ENCODE measurements at places on chromosomes 3 and 15.
A peak's percentile ranks its signal among the peaks of the same experiment; 100 is the strongest.

DNA sequence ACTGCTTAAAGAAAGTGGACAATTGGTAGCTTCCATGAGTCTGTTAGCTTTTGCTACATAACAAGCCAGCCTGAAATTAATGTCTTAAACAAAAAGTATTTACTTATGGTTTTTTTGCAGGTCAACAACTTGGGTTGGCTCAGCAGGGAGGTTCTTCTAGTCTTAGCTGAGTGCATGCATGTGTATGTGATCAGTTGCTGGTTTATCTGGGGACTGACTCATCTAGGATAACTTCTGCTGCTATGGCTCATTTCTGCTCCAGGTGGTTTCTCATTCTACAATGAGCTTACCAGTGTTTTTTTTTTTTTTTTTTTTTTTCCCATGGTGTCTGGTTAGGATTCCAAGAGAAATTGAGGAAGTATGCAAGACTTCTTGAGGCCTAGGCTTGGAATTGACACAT is 244.7 kb downstream of the NSUN3 start:
- no peak for DNase-seq

DNA sequence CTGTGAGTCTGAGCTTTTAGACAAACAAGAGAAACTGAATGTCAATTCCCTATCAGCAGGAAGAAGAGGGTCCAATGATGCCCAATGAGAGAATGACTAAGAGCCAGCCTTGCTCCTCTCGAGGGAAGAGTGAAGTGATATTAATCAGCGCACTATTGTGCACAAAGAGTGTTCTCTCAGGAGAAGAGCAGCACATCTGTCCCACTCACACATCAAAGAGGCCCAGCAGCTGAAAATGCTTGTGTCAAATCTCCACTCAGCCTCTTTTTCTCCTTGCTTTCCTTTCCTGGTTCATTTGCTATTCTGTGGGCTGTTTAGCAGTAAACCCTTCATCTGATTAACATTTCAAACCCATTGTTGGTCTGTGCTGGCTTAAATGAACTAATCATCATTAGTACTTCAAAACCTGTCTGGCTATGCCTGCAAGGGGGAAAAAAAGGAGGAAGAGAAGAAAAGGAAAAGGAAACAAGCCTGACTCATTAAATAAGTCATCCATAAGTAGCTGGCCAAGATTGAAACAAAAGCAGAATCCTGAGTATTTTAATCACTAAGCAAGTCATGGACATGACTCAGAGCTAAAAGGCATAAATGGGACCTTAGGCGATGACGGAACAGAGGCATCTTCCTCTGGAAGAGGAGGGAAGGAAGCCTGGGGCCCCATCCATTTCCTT is 912.7 kb downstream of the TUSC7 start:
- DNase-seq = no peak

DNA sequence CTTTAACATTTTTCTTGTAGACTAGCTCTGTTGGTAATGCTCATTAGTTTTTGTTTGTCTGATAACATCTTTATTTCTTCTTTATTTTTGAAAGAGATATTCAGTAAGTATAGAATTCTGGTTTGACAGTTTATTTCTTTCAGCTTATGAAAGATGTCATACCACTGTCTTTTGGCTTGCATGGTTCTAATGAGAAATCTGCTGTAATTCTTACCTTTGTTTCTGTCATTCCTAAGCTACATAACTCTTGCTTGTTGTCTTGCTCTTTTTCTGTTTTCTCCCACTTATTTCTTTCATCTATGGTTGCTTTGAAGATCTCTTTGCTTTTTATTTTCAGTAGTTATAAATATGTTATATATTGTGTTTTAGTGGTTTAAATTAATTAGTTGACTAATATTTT is 87.2 kb upstream of the PEX5L start:
- DNase-seq = no peak

- DNase-seq = no peak
These were observed 47.3 kb downstream of the ATP8B4 start for GRCh38 chr15:50071551-50072258.

DNA sequence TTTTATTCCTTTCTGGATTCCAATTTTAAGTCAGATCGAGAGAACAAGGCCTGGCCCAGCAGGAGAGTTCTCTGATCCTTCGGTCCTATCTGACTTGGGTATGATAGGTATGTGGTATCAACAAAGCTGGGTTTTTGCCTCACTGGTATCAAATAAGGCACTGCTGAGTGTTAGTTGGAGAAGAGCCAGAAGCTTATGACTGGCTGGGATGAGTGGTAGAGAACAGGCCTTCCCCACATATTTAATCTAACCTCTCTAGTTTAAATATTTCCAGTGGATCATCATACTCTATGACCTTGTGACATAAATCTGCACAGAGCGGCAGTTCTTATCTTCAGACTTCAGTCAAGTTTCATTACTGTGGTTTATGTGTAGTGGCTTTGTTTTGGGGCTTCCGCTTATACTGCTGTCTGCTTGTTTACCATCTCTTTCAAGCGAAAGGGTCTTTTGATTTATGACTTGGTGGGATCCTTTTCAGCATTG is 164.5 kb downstream of the PTPRG start:
- DNase-seq = no peak

- DNase-seq = peak; percentile 66
These were observed at the start of gene FGF12 for GRCh38 chr3:192727032-192727847. Gene FGF12, minus strand, starts transcription at chr3:192727541.

DNA sequence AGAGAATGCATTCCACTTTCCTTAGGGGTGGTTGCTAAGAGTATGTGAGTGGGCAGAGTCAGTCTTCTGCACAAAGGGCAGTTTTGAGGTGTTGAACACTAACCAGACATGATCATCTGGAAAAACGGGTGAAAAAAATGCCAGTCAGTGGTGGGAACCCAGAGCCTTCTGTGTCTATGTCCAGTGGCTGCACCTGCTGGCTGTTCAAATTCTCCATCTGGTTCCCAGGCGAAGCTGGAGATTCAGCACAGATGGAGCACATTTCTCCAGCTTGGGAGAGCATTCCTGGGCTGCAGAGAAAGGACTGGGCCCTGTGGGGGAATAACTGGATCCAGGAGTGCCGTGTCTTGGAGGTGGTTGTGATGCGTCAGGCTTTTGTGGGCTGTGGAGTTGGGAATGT is 74.1 kb downstream of the TRAK1 start:
- DNase-seq = no peak

- DNase-seq = no peak
These were observed 10.7 kb upstream of the CHSY1 start for GRCh38 chr15:101262551-101262950.

DNA sequence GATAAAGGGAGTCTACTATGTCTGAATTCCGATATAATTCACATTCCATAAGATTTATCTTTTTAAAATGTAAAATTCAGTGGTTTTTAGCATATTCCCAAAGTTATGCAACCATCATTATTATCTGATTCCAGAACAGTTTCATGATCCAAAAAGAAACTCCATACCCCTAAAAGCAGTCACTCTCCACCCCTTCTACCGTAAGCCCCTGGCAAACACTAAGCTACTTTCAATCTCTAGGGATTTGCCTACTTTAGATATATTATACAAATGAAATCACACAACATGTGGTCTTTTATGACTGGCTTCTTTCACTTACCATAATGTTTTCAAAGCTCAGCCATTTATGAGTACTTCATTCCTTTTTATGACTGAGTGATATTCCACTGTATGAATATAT is 65.6 kb downstream of the TMEM212 start:
- no peak for DNase-seq

DNA sequence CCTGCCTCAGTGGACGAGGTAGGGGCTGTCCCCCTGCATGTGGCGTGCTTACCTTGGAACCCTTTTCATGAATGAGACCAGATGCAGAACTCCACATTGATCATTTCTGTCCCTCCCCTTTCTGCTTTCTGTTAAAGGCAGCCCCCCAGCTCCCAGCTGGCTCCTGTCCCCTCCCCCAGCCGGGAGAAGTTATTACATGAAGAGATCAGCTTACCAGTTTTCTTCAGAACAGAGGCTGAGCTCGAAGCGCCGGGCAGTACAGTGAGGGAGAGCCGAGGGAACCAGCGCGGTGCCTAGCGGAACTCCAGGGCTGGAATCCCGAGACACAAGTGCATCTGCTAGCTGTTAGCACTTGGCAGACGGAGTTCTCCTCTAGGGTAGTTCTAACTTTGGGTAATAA is 263.3 kb upstream of the NR2E3 start:
- no peak for DNase-seq

DNA sequence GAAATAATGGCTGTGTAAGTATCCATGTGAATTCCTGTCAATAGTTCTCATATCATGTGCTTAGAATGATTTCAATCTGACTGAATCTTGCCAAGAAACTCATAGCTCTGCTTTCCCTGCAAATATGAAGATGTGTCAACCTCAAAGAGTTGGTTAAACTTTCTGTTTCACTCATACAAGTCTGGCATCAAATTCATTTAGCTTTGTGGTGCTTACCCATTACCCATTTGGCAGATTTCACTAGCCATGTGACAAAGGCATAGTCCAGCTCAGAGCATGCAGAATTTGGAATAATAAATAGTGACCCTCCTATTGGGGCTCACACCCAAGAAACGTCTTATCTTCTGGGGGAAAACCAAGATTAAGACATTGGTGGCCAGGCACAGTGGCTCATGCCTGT is 256.6 kb upstream of the TPRG1 start:
- DNase-seq = no peak

DNA sequence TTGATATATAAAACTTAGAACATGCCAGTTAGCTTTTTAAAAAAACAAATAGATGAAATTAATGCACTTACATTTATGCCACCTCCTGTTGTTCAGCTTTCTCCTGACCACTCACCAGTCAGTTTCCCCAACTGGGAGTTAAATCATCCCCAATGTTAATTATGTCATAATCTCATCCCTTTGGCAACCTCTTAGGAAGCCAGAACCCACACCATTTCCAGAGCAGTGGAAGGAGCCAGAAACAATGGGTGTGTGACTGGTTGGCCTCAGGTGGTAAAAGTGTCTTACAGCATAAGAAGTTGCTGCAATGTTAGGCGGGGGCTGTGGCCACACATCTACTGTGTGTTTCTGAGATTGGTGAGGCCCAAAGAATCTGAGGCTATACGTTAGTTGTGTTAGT is 46.5 kb upstream of the MITF start:
- no peak for DNase-seq

DNA sequence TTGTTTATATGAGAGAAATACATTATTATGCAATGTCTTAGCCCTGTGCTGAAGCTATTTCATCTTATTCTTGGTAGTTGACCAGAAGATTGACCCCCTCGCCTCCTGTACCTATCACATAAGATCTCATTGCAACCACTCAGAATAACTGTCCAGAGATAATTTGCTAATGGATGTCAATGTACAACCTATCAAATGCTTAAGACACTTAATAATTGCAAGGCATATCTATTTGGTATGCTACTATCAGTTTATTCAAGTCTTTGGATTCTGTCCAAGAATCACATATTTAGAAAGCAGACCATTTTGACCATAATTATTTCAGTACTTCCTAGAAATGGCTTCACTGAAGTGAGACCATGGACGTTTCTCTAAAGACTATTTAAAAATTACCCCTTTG is 241.6 kb downstream of the GAP43 start:
- DNase-seq = no peak

DNA sequence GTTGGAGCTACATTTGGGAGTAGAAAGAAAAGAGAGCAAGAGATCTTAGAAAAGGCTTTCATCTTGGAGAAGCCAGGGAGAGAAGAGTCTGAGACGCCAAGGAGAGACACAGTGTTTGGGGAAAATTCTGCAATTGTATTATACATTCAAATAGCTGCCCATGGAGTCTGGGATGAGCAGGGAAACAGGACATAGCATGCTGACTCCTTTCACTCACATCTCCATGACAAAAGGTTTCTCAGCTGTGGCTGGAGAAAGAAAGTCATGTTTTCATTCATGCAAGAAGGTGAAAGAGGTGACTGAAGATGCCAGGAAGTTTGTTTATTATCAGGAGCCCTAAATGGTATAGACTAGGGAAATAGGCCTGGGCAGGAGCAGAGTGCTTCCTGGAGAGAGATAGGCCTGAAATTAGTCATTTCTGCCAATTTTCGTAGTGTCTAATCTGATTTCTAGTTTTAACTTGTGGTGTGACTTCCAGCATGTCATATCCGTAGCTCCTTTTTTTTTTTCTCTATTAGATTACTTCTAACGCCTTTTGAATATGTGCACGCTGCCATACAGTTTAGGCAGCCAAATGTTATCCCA is 34.1 kb downstream of the ACP3 start:
- DNase-seq = no peak

GRCh38 chr15:47294765-47295259 is 422.5 kb upstream of the SEMA6D start:
- no peak for DNase-seq

GRCh38 chr3:14914779-14915117 is 32.6 kb upstream of the NR2C2 start:
- DNase-seq = no peak
